Osteoblast (primary cell): ENCODE measurements at places on chromosomes 7 and 10.

GRCh38 chr7:17871815-17872533 is 68.3 kb downstream of the SNX13 start:
- peak; percentile 6 for DNase-seq

DNA sequence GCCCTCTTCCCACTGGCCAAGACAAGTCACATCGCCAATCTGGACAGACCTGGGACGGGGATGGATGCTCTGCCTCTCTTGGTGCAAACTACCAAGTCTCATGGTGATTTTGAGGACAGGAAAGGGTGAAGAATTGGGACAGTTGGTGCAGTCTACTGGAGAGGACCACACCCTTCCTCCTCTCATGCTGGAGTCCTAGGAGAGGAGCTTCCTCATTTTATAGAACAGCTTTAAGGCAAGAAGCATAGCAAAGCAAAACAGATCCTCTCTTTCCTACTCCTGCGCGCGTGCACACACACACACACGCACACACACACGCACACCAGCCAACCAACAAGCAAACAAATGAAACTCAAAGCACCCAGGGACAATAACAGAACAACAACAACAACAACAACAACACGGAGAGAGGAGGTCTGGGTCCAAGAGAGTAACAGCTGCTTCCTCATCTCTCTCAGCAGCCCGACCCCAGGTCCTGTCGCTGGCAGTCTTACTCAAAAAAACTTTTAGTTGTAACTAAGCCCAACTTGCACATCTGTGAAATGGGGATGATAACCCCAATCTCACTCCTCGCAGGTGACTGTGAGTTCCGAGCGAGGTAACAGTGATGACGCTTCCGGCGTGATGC is 83.4 kb downstream of the TMEM178B start:
- no peak for DNase-seq

DNA sequence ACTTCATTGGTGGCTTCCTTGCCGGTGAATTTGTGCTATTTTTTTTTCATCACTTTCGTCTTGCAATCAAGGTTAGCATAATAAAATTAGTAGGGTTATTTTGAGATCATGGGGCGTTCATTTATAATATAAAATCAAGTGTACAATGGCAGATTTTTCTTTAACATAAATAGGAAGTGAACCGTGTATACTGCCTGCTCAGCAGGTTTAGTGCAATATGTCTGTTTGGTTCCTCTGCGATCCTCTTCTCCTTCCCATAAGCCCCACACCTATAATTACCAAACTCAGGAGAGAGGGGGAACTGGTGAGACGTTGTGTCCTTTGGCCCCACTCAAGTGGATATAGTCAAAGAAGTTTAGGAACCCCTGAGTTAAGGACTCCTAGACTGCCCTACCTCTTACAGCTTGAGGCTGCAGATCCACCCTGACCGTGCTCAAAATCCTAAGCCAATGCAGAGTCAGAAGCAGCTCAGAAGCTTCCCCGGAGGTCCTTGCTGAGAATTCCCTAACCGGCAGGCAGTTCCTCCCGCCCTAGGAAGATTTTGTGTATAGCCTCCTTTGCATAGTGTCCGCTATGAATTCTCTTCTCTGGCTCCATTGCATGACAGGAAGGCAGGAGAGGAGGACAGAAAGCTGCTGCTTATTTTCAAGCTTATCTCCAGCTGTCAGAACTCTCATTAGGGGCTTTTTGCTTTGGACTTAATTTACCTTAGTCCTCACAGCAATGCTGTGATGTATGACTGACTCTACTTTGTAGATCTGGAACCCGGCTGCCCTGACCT is 41.5 kb downstream of the PYROXD2 start:
- no peak for DNase-seq

DNA sequence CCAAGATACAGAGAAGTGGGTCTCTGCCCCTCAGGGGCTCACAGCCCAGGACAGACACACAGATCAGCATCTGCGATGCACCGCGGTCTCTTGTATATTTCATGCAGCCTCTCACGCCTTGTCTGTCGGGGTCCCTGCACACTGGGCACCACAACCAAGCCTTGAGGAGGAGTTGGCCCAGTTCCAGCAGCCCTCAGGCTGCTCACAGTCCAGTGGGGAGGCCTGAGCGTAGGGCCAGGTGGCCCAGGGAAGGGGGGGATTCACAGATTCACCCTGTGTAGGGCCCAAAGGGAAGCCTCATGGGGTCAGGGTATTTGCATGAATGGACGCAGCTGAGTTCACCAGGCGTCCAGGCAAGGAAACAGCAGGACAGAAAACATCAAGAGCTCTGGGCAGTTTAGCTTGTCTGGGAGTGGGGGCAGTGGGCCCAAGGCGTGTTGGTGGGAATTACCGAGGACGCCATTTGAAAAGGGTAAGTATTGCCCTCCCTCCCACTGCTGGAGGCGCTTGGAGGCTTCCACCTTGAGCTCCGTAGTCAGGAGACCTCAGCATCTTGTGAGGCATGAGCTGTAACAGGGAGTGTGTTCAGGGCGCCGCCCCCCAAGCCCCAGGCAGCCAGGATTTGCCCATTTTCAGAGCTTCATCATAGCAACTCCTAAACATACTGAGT is 129.1 kb upstream of the CHST15 start:
- DNase-seq = peak; percentile 79

DNA sequence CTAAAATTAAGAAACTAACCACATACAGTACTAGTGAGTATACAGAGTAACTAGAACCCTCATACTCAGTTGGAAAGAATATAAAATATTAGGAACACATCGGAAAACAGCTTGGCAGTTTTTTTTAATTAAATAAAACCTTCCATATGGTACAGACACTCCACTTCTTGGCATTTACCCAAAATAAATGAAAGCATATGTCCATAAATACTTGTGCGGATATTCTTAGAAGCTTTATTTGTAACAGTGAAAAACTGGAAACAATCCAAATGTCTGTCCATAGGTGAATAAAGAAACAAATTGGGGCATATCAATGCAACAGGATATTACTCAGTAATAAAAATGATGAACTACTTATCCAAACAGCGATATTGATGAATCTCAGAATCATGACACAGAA is 410.0 kb downstream of the HTR7 start:
- no peak for DNase-seq

GRCh38 chr7:31123726-31124125 is 71.6 kb downstream of the ADCYAP1R1 start:
- DNase-seq = no peak

- DNase-seq = no peak
Measured at GRCh38 chr10:98589691-98590090, 143.0 kb upstream of the HPS1 start.

GRCh38 chr10:5891009-5891408 is 966 bp downstream of the FBH1 start:
- DNase-seq = peak; percentile 85

- peak; percentile 43 for DNase-seq
Measured at GRCh38 chr7:140367528-140367927, 30.8 kb downstream of the SLC37A3 start.

DNA sequence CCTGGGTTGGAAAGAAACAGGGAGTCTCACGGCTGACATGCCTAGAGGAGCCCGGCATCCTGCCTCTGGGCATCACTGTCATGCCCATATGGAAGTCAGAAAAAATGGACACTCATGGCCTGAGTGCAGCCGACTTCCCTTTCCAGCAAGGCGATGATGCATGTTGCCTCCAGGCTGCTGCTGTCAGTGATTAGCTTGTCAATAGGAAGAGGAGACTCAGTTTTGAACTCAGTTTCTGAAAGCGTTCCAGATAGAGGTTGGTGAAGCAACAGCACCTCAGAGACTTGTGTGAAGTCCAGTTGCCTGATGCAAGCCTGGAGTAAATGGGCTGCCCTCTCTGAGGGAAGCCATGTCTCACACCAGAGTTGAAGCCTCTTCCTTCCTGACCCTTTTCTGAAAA is 148.4 kb downstream of the TPST1 start:
- DNase-seq = no peak

DNA sequence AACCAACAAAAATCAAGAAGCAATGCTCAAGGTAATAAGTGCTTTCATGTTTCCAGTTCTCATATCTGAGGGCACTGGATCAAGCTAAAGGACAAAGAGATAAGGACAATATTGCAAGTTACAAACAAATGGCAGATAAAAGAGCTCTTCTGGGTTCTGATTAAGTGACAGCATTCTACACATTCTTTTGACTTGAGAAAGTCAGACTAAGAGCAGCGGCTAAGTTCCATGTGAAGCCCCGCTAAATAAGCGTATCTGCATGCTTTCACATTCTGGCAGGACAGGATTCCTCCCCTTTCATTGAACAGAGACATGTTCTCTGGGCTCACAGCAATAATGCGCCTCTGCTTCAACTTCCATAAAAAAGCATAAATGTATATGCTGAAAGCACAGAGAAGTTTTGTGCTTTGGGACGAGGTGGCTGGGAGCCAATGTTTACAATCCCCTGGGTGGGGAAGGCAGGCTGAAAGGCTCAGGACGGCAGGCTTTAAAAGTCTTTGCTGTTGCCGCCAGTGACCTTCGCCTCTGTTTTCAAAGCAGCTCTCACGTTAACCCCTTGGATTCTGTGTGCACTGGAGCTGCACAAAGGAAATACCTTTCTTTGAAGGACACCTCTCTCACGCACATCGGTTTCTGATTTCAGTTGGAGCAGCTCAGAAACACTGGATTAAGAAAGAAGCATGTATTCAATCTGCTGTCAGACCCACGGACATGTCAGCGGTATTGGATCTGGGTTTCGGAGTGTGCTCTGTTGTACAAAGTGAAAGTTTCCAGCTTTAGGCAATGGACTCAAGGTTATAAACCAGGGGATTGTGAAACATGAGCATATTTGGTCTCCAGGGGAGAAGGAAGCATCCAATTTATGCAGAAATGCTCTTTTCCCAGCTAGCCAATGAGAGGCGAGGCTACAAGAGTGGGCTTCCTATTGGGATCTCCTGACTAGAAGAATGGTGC is 105.4 kb upstream of the FAM133B start:
- peak; percentile 55 for DNase-seq

DNA sequence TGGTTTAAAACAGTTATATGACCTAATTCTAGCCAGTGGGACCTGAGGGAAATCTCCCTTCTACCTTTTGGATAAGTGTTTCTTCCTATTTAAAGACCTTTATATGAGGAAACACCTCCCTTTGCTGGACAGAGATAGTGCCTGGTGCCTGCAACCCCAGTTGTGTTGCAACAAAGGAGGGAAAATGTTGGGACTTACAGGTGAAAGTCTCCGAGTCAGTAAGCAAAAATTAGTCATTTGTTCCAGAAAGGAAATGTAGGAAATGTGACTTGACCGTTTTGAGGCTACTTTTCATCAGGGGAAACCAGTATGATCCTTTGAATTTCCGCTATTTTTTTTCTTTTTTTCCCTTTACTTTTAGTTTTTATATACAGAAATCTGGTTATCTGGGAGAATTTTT is 165.5 kb downstream of the DKK1 start:
- DNase-seq = no peak

DNA sequence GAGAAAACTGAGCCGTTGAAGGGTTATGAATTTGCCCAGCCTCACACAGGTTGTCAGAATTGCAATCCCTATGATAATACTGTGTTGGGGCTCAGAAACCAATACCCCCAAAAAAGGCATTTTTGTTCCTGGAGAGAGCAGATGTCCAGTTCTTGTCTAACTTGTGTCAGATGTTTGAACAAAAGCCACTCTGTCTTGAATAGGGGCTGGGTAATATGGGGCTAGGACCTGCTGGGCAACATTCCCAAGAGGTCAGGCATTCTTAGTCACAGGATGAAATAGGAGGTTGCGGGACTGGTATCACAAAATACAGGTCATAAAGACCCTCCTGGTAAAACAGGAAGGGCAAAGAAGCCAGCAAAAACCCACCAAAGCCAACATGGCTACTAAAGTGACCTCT is 482.1 kb downstream of the IPMK start:
- no peak for DNase-seq

DNA sequence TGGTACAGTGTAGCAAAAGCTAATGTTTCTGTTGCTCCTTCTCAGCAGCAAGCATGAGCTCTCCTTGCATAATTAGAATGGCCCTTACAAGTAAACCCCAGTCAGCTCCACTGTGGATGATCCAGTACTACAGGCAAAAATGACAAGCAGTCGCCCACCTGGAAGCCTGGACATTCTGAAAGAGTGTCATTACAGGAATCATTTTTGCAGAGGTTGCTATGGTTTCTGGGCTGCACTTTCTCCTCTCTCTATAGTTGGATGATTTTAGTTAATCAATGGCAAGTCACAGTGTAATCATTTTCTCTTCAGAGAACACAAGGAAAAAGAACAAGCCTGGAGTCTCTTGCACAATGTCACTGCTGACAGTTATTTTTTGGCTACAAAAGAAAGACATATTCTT is 102.9 kb upstream of the MYO3A start:
- DNase-seq = no peak

DNA sequence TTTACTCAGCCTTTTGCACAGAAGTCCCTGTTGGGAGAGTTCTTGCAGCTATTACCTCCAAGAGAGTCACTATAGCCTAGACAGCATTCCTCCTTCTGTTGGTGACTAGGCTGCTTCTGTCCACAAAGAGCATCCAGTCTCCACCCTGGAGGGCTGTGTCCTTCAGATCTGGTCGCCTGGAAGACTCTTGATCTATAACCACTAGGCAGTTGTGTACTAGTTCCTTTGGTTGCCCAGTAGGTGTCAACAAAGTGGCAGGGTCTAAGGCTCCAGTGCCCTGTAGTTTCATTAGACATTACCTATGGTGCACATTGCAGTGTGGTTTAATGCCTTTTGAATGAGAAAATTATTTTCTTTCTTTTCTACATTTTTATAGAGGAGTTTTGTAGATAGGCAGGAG is 11.3 kb upstream of the AKR1C2 start:
- peak; percentile 34 for DNase-seq

DNA sequence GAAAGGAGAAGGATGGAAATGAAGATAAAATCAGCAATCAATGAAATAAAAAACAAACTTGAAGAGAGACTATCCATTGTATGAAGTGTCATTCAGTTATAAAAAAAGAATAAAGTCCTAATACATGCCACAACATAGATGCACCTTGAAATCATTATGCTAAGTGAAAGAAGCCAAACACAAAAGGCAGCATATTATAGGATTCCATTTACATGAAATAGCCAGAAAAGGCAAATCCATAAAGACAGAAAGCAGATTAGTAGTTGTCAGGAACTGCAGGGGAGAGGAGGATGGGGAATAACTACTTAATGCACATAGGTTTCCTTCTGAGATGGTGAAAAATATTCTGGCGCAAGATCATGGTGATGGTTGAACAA is 6.6 kb upstream of the PON1 start:
- DNase-seq = no peak

GRCh38 chr10:58282615-58283014 is 13.7 kb downstream of the CISD1 start:
- no peak for DNase-seq

GRCh38 chr10:101284744-101285463 is 55.6 kb upstream of the LBX1 start:
- peak; percentile 77 for DNase-seq

GRCh38 chr7:157378390-157378789 is 41.6 kb downstream of the DNAJB6 start:
- no peak for DNase-seq

- no peak for DNase-seq
Measured at GRCh38 chr10:113294868-113295267, 258.0 kb upstream of the HABP2 start.

DNA sequence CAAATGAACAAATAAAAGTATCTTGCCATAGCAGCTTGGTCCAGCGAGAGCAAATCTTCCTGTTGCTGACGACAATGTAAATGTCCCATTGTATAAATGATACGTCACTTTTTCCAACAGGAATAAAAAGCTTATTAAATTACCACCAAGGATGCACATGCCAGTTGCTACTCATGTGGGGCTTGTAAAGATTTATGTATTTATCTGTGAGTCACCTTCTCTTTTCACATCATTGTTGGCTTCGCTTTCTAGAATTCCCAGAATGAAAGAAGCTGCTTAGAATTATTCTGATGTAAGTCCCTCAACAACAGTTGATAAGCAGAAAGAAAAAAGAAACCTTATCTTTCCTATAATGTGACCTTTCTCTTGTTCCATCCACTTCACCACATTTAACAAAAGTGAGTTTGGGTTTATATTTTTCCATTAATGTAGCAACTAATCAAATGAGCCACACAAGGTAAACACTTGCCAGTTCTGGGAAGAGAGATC is 22.4 kb downstream of the DNAJC12 start:
- peak; percentile 70 for DNase-seq
